ENCODE measurements at places on chromosomes 11 and 22.

DNA sequence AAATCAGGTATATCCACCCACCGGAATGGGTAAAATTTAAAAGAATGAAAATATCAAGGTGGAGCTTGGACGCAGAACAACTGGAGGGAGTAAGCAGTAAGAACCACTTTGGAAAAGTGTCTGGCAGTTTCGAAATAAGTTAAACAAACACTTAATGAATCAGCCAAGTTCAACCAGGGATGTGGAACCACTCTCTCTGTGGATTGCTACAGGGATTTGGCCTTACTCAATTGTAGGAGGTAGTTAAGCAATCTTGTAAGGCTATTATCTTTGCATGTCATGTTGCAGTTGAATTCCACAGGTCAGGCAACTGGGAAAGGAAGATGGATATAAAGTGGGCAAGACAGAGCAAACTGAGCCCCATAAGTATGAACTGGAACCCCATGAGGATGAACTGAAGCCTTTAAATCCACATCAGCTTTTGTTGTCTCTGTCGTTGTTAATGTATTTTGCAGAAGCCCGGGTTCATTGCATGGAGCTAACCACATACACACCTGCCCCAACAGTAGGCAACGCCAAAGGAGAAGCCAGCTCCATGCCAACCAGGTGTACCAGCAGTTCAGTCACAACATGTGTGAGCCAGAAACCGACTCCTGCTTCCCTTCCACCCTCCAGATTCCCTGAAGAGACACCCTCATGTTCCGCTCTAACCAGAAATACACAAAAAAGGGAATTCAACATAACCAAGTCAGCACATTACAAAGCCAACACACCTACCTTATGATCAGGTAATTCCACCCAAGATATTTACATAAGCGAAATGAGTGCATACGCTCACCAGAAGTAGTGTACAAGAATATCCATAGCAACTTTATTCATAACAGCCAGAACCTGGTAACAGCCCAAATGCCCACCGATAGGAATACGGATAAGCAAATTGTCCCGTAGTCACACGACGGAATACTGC is 8.0 kb upstream of the SLC43A3 start:
- no peak for DNase-seq

DNA sequence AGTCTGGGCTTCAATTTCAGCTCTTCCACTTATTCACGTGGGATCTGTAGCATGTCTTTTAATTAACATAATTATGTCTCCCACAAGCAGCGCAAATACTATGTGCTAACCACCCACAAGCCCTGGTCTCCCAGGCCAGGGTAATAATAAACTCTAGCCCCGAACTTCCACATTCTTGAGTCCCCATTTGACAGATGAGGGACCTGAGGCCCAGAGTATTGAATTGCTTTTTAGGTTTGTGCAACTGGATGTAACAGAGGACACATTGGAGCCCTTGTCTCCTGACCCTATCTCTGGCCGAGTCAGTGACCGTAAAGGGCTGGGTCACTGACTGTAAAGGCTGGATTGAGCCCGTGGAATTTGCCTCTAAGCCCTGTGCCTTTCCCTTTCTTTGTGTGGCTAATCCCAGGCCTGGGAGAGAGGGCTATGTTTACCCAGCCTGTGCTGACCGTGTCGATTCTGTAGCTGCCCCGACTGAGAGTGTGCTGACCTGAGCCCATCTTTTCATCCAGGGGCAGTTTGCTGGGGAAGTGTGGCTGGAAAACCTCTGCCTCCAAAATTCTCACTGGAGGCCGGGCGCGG is 3.9 kb downstream of the CRYBB2 start:
- no peak for DNase-seq

DNA sequence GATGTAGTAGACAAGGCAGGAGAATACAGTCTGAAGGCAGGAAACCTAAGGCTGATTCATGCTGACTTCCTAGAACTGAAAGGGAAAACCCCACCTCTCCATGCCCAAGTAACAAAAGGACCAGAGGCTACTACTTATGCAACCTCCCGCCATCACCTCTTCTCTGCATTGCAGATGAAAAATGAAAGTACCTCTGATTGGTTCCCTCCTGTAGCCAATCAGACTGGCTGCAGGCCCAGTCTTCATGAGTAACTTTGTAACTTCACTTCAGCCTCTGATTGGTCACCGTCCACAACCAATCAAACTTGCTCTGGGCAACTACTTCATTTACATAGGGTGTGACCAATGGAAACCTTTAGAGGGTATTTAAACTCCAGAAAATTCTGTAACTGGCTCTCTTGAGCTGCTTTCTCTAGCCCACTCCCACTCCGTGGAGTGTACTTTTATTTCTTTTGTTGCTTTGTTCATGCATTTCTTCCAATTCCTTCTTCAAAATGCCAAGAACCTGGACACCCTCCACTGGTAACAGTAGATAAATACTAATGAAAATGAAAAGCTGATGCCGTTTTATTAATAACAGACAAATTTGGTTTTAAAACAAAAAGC is 5.2 kb upstream of the MAP6 start:
- DNase-seq: peak; percentile 70

- no peak for DNase-seq
Measured at GRCh38 chr22:23145878-23146470, 697 bp downstream of the RAB36 start.

DNA sequence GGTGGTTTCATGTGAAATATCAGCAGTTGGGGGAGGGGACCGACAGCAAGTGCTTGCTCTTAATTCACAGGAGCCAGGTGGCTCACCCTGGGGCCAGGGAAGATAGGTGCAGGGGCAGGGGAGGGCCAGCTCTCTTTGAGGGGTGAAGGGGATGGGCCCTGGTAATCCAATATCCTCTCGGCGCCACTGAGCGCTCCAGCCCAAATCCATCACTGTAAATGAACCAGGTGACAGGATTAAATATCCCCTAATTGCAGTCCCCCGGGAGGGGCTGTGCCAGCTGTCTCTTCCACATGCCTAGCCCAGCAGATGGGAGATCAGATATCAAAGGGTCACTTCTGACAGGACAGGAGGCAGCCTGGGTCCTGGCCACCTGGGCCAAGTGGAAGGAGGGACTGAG is 531.8 kb upstream of the CADM1 start:
- no peak for DNase-seq

DNA sequence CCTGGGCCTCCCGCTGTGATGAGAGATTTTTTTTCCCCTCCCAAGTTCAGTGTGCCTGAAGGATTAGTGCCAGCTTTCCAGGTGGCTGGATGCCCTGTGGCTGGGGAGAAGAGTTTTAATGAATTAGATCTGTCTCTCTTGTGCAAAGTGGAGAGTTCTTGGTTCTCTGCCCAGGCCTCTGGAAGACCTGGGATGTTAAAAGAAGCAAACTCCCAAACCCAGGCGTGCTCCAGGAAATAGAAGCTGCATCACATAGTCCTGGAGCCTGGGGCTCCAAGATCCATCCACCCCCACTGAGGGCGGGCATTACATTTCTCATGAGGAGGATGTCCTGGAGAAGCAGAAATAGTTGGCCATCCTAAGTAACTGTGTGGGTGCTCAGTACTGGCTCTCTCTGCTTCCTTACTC is 30.6 kb downstream of the SDHAF2 start:
- no peak for DNase-seq

DNA sequence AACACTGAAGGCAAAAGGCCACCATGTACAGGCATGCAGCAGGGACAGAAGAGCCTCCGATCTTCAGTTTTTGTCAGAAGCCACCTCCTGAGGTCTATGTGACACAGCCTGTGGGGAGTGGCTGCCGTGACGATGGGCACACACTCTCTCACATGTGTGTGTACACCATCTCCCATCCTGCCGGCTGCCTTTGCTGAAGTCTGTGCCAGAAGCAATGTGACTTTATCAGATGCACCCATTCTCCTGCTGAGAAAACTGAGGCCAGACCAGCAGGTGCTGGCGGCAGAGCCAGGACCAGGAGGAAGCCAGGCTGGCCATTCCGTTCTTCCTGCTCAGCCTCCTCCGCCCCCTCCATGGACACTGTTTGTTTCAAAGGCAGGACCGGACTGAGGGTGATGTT is 16.7 kb downstream of the SHANK2 start:
- DNase-seq: no peak

GRCh38 chr11:66862559-66863037 is 5.7 kb downstream of the LRFN4 start:
- no peak for DNase-seq

DNA sequence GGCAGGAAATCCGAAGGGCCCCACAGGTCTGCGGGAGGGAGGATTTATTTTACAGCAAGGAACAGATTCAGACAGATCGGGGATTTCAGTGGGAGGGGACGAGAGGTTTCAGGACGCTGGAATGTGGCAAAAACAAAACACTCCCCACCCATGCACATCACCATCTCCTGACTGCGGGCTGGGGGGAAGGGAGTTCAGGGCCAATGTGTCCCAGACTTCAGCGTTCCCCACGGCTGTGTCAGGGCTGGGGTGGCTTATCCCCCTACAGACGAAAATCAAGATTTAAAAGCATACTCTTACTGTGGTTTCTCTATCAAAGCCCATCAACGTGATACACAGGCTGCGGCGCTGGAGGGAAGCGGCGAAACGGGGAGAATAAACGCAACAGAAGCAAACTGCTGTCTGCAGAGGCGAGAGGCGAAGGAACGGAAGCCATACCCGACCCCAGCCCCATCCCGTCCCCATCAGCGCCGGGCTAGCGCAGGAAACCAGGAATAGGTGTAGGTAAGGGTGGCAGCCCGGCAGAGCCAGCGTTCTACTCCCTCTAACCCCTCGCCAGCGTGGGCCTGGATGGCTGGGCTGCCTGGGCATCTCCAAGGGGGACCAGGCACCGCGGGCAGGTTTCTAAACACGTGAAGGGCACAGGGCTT is 2.7 kb downstream of the TENM4 start:
- no peak for DNase-seq
